ENCODE measurements at places on chromosomes 3 and 15.
A peak's percentile ranks its signal among the peaks of the same experiment; 100 is the strongest.

DNA sequence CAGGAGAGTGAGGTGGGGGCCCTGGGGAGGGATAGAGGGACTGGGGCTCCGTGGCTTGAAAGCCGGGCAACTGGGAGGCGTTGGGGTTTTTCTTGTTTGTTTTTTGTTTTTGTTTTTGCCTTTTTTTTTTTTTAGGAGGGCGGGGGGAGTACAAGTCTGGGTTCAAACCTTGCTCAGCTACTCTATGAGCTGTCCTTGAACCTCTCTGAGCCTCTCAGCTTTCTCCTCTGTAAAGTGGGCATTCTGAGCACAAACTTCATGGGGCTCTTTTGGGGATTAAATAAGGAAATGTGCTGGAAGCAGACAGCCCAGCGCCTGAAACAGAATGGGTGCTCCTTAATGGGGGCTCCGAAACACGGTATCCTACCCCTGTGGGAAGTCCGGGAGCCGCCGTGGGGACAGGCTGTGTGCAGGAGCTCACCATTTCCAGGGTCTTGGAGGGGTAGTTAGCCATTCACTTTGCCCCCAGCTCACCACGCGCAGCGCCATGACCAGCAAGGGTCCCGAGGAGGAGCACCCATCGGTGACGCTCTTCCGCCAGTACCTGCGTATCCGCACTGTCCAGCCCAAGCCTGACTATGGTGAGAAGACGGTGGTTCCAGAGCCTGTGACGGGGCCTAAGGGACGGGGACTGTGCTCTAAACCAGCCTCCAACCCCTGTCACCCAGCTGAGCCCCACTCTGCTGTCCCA lies 388 bp downstream of the ACY1 start:
- no peak for DNase-seq

DNA sequence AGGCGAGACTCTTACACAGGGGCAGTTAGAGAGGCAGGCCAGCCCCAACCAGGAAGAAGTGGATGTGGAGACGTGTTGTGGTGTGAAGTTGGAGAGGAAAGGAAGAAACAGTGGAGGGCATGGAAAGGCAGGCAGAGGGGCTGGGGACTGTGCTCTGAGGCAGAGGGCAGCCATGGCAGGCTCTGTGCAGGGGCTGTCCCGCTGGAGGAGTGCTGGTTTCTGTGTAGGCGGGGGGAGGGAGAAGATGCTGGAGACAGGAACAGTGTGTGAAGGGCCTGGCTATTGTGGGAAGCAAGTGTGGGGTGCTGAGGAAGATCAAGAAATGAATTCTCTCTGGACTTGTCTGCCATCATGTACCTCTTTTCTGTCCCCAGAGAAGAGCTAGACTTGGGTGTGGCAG lies 21.0 kb downstream of the SNAPC5 start:
- DNase-seq = no peak

- DNase-seq = no peak
These were observed 20.8 kb downstream of the CORO2B start for GRCh38 chr15:68599560-68600071.

DNA sequence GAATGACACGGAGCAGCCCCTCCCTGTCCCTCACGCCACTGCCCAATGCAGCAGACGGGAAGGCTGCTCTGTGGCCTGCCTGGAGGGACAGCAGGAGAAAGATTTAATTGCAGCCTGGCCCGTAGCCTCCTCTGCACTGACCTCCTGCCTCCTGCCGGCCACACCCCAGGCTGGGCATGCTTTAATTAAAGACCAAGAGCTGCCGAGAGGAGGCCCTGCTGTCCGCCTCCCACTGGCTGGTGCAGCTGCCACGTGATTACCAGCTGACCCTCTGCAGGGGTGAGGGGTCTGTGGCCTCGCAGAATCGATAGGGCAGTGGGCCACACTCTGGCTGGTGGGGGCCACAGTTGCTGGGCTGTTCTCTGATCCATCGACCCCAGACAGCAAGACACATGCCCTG lies 100.2 kb upstream of the PRR23E start:
- no peak for DNase-seq

DNA sequence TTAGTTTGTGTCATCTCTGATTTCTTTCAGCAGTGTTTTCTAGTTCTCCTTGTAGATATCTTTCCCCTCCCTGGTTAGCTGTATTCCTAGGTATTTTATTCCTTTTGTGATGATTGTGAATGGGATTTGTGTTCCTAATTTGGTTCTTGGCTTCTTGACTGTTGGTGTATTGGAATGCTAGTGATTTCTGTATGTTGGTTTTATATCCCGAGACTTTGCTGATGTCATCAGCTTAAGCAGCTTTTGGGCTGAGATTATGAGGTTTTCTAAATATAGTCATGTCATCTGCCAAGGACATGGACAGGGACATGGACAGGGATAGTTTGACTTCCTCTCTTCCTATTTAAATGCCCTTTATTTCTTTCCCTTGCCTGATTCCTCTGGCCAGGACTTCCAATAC lies 35.8 kb downstream of the MYO9A start:
- no peak for DNase-seq

DNA sequence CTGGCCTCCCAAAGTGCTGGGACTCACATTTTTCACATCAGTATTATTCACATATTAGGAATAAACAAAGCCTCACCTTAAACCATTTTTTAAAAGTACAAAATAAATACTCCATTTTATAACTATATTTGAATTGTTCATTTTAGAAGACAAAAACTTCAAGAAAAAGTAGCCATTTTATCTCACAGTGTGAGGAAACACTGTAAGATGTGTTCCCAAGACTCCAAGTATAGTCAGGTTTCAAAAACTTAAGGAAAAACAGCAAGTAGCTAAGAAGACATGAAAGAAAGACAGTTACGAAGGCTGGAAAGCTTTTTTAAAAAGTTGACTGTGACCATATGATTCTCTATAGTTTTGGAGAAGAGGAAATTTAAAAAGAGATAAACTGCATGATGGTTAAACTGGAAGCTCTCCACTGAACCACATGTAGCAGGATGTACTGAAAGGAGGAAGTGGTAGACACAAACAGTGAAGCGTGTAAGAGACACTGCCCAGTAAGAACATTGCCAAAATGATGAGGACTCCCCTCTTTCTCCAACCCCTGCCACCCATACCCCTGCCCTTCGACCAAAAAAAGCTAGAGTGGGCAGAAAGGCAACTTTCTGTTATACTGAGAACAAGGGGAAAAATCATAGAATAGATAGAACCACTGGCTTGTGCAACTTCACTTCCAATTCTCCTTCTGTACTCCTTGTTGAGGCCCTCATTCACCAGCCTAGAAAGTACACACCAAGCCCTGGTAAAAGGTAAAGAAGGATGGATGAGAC lies 6.2 kb upstream of the TMF1 start:
- no peak for DNase-seq

GRCh38 chr3:142088522-142088921 lies 60.8 kb downstream of the TFDP2 start:
- no peak for DNase-seq

DNA sequence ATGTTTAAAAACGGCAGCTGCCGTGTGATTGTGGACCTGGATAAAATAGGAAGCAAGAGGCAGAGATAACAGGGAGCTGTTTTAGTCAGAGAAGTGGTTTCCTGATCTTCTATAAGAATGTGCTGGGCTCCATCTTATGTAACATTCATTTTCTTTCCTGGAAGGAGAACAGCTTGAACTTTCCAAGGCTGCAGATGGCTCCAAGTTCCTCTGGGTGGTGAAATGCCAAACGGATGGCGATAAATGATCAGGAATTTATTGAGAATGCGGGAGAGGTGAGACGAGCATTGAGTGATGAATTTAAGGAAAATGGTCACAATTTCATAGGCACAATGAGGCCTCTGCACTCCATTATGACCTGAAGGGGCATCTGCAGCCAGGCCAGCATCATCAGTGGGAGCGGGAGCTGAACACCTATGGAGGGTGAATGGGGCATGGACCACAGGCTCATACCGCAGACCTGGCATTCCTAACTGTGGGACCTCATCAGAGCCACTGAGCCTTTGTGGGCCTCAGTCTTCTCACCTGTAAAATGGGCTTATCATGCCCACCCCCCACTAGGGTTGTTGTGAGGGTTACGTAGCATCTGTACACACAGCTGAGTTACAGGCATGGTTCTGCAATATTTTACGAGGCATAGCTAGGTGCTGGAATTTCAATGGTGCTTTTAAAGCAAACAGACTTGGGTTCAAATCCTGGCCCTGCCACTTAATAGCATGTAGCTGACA lies 17.1 kb downstream of the MGLL start:
- DNase-seq = no peak

DNA sequence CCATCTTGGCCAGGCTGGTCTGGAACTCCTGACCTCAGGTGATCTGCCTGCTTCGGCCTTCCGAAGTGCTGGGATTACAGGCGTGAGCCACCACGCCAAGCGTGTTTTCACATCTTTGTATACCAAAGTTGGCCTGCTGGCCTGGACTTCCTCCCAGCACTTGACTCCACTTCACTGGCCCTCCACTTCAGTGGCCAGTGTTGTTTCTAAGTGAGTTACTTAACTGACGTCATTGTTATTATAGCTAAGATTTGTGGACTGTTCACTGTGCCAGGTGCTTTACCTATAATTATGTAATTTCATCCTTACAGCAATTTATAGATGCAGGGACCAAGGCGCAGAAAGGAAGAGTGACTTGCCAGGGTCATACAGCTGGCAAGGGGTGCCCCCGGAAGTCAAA lies 52.0 kb downstream of the HRH1 start:
- no peak for DNase-seq

GRCh38 chr15:98442379-98442833 lies 205.9 kb upstream of the IGF1R start:
- DNase-seq = peak; percentile 31

- no peak for DNase-seq
These were observed 514.3 kb downstream of the GABRG3 start for GRCh38 chr15:27485265-27485664.

- DNase-seq = no peak
These were observed 151.9 kb upstream of the UBE2E1 start for GRCh38 chr3:23653647-23654525.

DNA sequence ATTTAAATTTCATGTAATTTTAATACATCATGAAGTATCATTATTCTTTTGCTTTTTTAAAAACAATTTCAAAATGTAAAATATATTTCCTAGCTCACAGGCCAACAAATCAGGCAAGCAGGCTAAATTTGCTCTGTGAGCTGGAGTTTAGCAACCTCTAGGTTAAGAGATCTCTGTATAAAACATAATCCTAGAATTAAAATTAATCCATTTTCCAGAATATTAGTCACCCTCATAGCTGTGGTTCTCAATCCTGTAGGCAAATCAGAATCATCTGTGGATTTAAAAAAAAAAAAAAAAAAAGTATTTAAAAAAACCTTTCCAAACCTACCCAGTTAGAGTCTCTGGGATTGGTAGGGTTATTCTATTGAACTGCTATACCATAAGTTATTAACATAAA lies 209.7 kb downstream of the MINAR1 start:
- DNase-seq = no peak

DNA sequence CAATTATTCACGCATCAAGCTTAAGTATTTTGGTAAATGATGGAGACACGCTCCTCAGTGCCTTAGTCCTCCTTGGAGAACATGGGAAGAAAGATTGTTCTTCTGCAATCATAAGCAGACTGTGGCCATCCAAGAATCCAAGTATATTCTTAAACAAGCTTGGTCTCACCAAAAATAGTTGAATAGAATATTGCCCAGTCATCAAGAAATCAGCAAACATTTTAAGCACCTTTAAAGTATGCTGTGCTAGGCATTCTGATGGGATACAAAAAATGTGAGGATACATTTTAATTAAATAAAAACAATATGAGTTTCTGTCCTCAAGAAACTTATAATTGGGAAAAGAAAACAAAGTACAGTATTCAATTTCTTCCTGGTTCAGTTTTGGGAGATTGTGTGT lies 445.5 kb downstream of the CNTN4 start:
- DNase-seq = no peak

DNA sequence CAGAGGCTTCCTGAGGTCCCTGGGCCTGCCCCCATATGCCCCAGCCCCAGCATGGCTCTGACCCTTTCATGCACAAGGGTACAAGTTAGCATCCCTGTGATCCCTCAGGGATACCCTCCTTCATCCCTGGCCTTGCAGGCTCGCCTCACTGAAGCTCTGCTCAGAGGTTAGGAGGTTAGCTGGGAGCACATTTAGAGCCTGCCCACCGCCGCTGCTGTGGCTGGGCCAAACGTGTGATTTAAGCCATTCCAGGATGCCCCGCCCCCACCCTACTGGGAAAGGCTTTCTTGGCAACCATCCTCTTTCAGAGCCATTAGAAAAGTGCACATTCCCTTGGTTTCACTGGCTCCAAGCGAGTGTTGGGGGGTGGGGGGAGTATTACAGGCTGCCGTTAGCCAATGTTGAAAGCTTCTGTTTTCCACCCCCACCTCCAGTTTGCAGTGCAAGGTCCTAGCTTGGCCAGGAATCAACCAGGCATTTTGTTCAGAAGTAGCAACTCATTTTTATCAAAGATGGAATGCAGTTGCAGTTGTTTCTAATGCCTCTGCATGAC lies 6.3 kb upstream of the HES1 start:
- no peak for DNase-seq

DNA sequence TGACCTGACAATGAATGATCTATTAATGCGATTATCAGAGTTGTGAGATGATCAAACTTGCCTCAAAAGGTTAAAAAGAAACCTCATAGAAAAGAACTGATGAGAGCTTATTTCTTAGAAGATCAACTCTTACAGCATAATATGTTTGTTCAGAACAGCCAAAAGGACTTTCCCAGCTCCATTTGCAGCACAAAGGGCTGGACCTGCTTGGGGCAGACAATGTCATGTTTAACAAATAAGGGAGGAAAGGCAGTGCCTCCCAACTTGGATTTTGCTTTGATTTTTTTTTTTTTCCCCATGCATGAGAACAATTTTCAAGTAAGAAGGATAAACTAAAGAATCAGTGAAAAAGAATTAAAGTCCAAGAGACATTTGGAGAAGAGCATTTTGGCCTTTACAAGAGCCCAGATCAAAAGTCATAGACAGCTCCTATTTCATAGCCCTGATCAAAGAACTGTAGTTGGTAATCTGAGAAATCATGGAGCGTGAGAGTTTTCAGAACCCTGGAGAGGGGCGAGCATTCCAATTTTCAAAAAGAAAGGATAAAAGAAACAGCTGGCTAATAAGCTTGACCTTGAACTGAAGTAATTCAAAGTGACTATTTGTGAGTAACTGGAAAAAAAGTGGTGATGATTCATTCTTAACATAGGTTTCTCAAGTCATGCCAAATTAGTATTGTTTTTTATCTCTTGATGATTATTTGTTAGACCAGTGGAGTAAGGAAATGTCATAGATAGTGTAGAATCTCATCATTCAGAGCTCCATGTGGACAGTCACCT lies 136.0 kb upstream of the CFAP20DC start:
- DNase-seq = no peak

DNA sequence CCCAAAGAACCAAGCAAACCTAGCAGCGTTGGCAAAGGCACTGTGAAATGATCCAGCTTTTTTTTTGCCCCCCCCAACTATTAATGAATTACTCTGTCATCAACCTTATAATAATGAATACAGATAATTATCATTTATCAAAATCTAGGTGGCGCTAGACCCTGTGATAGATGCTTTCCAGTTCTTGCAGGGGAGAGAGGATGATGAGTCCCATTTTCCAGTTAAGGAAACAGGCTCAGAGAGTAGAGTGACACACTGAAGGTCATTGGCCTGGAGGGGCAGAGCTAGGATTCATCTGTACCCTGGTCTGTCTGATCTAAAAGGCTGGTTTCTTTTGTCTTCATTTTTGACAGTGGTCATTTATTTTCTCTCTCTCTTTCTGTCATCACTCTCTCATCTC lies 5.0 kb downstream of the ACOX2 start:
- DNase-seq = no peak

- DNase-seq = no peak
These were observed 278.5 kb upstream of the RASGRP1 start for GRCh38 chr15:38843051-38843501.

- DNase-seq = no peak
These were observed 37.8 kb upstream of the SPTSSB start for GRCh38 chr3:161409069-161409468.

- no peak for DNase-seq
These were observed 7.2 kb downstream of the RTF1 start for GRCh38 chr15:41423979-41424659.

All from stimulated activated CD4-positive, alpha-beta T cell treated with anti-CD3 and anti-CD28 coated beads, Interleukin-15, amount 100 ng/mL, for 1 hour (primary cell).